ENCODE measurements at places on chromosomes 2 and 18. TPM values are rescaled to one million over a fixed set of nuclear protein-coding genes. Genes with fewer than 3 reads are reported as not detected.
A peak's percentile ranks its signal among the peaks of the same experiment; 100 is the strongest.

- no peak for DNase-seq
These were observed 1774.8 kb upstream of the CELF4 start for GRCh38 chr18:39340418-39340817.

The SLC4A1AP gene
- total RNA-seq: 18.5 TPM

DNA sequence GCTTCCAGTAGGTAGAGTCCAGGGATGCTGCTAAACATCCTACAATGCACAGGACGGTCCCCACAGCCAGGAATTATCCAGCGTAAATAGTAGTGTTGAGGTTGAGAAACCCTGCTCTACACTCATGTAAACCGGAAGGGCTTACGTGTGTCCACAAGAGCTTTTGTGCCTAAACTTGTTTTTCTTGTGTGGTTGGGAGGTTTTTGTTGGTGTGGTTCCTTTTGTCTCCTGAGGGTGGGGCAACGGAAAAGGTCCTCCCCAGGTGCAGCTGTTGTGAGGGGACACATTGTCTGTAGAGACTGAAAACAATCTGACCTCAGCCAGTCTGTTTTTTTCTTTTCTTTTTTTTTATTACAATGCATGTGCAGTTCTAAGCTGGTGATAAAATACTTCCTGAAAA, 72.7 kb upstream of the MGAT5 start:
- no peak for DNase-seq

GRCh38 chr2:64859312-64860212, 129.6 kb upstream of the SLC1A4 start:
- peak; percentile 91 for DNase-seq

The CHCHD5 gene
- total RNA-seq: 64.3 TPM

- peak; percentile 34 for DNase-seq
These were observed 60.2 kb downstream of the CDCA7 start for GRCh38 chr2:173414823-173415322.

The SERPINB12 gene
- total RNA-seq: not detected

DNA sequence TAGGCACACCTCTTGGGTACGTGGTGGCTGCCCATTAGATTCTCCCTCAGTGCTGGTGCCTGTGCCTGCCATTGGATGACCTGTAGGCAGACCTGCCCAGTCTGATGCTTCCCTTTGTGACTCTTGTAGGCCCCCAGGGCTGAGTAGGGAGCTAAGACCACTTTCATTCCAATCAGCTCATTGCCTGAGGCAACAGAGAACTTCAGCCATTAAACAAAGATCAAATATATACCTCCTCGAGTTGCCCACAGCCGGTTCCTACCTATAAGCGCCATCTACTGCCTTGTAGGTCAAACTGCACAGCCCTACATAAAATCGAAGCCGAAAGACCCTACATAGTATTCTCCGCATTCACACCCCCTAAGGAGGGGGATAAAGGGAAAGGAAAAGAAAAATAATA, 184.6 kb downstream of the ETAA1 start:
- no peak for DNase-seq

The CRYGC gene
- total RNA-seq: not detected

The GREB1 gene
- total RNA-seq: 0.20 TPM

DNA sequence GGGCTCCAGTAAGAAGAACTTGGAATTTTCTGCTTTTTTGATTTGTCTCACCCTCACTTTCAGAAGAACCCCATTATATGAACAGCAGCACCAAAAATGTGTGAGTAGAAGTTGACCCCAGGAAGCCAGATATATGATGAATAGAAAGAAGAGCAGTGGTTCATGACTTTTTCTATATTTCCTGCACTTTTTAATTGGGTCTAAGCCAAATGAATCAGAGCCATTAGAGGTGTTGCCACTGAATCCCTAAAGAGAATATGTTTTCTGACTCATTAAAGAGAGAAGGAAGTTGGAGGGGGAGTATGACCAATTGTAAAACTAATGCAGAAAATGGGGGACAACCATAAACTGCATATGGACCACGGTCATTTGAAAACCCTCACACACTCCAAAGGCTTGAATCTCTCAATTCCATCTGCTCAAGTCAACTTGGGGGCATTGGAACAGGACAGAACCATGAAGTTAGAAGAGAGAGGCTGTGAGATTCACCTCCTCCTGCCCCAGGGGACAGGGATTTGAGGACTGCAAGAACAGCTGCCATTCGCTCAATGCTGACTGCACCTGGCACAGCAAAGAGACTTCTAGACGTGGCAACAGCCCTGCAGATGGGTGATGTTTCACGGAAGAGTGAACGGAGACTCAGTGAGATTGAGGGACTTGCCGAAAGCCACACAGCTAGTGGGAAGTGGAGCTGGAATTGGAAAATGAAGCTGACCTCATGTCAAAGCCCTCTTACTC, 3.0 kb downstream of the DAPL1 start:
- DNase-seq: no peak

The MOCOS gene
- total RNA-seq: 30.4 TPM

DNA sequence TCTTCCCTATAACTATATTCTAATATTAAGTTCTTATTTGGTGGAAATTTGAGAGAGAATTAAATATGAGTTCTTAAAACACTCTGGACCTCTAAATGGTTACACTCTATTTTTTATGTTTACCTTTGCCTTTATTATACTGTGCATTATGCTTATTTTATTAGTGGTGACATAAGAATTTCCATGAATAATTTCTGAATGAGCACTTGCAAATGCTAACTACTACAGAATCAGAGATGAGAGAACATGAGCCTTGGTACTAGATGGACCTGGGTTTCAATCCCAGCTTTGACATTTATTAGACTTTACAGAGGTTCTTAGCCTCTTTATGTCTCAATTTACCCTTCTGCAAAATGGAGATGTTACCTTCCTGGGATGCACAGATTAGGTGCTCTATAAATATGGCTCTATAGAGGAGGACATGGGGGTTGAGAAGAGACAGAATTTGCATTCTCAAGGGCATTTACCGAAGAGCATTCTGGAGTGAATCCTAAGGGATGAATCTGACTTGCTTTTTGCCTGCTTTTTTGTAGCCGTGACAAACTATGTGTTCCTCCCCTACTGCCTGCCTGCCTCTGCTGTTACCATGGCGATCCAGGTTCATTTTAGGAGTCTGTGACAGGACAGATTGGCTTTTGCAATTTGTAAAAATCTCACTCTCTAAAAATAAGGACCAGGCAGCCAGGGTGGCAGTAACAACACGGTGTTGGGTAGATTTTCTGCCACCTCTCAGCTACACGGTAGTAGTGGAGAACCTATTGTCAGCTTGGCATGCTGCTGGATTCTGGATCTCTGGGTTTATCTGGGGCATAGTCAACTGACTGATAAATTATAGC, 20.7 kb upstream of the CNRIP1 start:
- no peak for DNase-seq

The YIPF4 gene
- 40.9 TPM for total RNA-seq

The PTPRM gene
- total RNA-seq: 32.5 TPM

DNA sequence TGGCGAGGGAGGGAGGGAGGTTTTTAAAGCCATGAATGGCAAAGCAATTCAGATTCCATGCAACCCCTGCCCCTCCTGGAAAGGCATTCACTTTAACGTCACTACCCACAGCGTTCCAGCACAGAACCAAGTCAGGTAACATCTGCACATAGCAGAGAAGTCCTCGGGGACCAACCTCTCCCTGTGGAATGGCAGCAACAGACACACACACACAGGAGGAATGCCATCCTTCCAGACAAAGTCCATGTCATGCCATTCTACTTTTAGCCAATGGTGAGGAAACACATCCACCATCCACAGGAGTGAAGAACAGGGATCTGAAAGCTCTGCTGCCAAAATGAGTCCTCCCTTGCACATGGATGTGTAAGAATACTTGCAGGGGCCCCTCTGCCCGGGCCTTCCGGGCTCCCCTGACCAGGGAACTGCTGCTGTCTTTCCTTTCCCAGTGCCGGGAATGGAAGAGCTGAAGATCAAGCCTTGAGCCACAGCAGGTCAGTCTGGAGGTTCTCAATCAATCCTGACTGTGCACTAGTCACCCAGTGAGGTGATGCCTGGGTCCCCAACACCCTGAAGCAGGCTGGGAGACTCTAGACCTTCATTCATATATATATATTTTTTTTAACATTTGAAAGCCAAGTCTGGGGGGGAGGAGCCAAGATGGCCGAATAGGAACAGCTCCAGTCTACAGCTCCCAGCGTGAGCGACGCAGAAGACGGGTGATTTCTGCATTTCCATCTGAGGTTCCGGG, 63.7 kb downstream of the UXS1 start:
- DNase-seq: peak; percentile 26

All from PC-9 (cell line).